A549 treated with CpdA at 1 μM for 4 hours (cell line): ENCODE measurements at places on chromosomes 1 and 21. TPM values are rescaled to one million over a fixed set of nuclear protein-coding genes. Genes with fewer than 3 reads are reported as not detected.

The MROH9 gene
- total RNA-seq = not detected in 5 replicates

The VANGL2 gene
- 0.84 to 1.4 TPM (median 1.1 TPM) in 5 replicates for total RNA-seq

The POGK gene
- 23.8 to 30.7 TPM (median 28.4 TPM) in 5 replicates for total RNA-seq

The TFF3 gene
- not detected in 5 replicates for total RNA-seq

The TCHHL1 gene
- not detected in 5 replicates for total RNA-seq

The HPCAL4 gene
- 0.24 to 0.41 TPM (median 0.29 TPM) in 5 replicates for total RNA-seq

The KRTAP11-1 gene
- total RNA-seq = not detected in 5 replicates

The AKT3 gene
- 19.5 to 25.2 TPM (median 23.5 TPM) in 5 replicates for total RNA-seq

The RAB25 gene
- 0.31 to 0.36 TPM in 2 of 5 replicates, not detected in the others for total RNA-seq

The SLC25A33 gene
- total RNA-seq = 3.0 to 3.5 TPM (median 3.3 TPM) in 5 replicates

The AMY1A gene
- total RNA-seq = not detected in 5 replicates

The ALG6 gene
- 5.8 to 6.8 TPM (median 6.5 TPM) in 5 replicates for total RNA-seq

The KCNT2 gene
- total RNA-seq = 0.03 to 0.05 TPM in 2 of 5 replicates, not detected in the others

The WARS2 gene
- 5.6 to 6.0 TPM (median 5.7 TPM) in 5 replicates for total RNA-seq

The SLAMF9 gene
- total RNA-seq = 0.17 to 0.25 TPM (median 0.22 TPM) in 3 of 5 replicates, not detected in the others

The ZC3H12A gene
- total RNA-seq = 12.9 to 20.1 TPM (median 16.6 TPM) in 5 replicates

The IGSF5 gene
- not detected in 5 replicates for total RNA-seq

The LRRC53 gene
- total RNA-seq = not detected in 5 replicates

The PRELP gene
- total RNA-seq = 0.02 TPM in 1 of 5 replicates, not detected in the others

The APOBEC4 gene
- total RNA-seq = not detected in 5 replicates

The DNAH14 gene
- total RNA-seq = 13.5 to 17.0 TPM (median 16.0 TPM) in 5 replicates

The SPATA45 gene
- total RNA-seq = 0.17 TPM in 1 of 5 replicates, not detected in the others
